ENCODE measurements at places on chromosomes 4 and X.

DNA sequence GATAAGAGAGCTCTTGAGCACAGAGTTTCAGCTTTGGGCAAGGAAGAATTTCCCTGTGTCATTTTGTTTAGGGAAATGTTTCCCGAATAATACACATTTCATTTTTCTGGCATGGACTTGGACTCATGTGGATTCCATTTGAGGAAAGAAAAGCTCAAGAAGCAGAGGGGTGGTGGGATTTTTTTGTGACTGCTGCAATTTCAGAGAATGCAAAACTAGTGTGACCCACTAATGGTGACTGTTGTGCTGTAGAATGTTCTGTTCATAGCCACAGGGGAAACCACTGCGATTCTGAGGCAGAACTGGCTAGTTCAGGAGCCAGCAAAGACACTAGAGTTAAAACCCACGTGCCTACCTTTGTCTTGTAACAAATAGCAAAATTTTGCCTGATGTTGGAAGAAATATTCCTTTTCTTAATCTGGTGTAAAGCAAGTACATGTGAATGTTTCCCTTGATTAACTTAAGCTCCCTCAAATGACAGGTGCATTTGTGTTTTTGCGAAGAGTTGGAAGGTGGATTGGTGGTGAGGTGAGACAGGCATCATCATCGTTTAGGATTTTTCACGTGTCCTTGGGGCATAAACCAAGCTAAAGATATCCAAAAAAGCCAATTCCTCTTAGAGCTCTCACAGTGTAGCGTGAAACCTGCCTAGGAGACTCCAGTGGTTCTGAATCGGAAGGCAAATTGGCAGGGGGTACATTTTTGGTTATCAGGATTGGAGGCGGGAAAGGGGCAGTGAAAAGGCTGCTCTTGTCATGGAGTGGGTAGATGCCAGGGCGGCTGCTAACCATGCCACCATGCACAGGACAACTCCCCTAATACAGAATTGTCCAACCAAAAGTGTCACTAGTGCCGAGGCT, 38.0 kb upstream of the FAM9C start:
- no peak for DNase-seq

DNA sequence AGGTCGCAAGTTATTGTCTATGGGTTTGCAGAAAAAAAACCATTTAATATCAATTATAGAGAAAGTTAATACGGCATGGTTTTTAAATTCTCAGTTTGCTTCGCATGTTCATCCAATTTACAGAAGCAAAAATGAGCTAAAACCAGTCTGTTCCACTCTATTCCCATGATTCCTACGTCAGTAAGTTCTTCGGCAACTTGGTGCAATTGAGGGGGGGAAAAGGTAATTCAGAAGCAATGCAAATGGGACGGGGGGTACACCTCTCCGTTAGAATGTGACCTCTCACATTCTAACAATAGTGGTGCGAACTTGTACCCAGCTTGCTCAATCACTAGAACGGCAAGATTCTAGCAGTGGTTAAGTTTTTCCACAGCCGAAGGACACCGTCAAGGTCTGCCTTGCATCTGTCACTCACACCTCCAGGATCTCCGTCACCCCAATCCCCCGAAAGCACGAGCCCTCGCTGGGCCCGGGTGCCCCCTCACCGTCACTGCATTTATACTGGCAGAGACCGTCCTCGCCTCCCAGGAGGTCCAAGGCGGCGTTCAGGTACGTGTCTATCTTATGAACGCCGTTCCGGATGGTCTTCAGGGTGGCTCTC, 653 bp downstream of the PLA2G12A start:
- DNase-seq, result no peak

DNA sequence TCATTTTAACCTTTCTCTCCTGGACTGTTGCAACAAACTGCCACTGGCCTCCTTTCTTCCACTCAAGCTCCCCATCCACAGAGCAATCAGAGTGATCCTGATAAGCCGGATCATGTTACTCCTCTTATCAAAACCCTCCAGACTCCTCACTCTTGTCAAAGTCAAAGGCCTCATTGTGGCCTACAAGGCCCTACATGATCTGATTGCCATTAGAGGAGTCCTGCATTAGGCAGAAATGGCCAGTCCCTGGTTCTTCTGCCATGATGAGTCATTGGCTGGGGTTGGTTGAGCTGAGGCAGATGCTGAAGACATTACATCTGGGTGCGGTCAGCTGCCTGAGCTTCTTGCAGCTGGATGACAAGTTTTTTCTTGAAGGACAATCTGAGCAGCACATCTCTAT, 32.7 kb upstream of the CASK start:
- no peak for DNase-seq

GRCh38 chr4:149684516-149684915, 131.1 kb downstream of the IQCM start:
- DNase-seq, result no peak
